ENCODE measurements at places on chromosomes 2 and 18. TPM values are rescaled to one million over a fixed set of nuclear protein-coding genes. Genes with fewer than 3 reads are reported as not detected.

KIF5C gene
- total RNA-seq: 1.4 TPM

TGFA gene
- 1.0 TPM for total RNA-seq

DNA sequence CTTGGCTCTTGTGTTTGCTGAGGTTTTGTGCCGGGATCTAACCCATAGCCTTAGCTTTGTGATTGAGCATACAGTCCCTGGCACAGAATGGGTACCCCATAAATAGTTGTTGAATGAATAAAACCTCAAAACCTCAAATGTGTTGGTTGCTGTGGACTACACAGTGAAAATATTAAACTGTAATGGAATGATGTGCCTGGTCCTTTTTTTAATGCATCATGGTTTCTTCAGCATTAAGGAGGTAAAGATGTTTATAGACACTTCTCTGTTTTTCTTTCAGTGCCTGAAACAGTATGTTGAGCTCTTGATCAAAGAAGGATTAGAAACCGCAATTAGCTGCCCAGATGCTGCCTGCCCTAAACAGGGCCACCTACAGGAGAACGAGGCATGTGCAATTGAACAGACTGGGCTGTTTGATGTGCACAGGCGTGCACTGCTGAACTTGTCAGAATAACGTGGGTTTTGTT is 97.0 kb downstream of the RNF144A start:
- DNase-seq: no peak

- DNase-seq: no peak
Measured at GRCh38 chr18:44744161-44745121, 63.8 kb downstream of the SETBP1 start.

GRCh38 chr2:37875403-37875906 is 49.6 kb upstream of the RMDN2 start:
- DNase-seq: no peak

DNA sequence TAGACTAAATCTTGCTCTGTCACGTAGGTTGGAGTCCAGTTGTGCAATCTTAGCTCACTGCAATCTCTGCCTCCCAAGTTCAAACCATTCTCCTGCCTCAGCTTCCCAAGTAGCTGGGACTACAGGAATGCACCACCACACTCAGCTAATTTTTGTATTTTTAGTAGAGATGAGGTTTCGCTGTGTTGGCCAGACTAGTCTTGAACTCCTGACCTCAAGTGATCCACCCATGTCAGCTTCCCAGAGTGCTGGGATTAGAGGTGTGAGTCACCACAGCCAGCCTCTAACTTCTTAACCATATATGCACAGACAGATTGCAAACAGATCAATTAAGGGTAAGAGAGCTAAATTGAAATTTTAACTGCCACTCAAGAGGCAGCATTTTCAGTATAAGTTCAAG is 22.1 kb upstream of the CNGA3 start:
- DNase-seq: no peak

GRCh38 chr18:45690975-45691815 is 32.8 kb upstream of the SLC14A1 start:
- peak; percentile 83 for DNase-seq

- DNase-seq: no peak
Measured at GRCh38 chr2:98731894-98732349, 990 bp upstream of the MGAT4A start.

Data from left cardiac atrium (tissue), 4 donors.